ENCODE measurements at places on chromosomes 1 and 21. TPM values are rescaled to one million over a fixed set of nuclear protein-coding genes. Genes with fewer than 3 reads are reported as not detected.

DNA sequence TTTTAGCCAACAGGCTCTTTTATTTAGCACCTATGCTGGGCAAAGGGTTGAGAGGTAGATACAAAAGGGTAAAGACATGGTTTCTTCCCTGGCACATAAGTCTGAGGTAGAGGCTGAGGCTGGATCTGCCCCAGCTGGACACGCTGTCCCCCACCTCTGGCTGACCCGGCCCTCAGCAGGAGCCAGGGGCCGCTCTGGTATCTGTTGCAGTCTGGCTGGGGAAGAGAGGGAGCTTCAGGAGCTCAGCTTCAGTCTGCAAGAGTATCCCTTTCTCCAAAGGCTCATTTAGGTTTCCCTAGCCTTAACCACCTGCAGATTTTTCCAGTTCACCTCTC is 14.2 kb downstream of the BLACAT1 start:
- no peaks in the 10 kb centered on the region for H3K36me3 ChIP-seq
- H3K4me3 ChIP-seq, result no peak overlapping the region
- H3K27me3 ChIP-seq, result peaks cover 17% of the 10 kb centered on the region
- peaks cover 2% of the 10 kb centered on the region for H3K4me1 ChIP-seq

DNA sequence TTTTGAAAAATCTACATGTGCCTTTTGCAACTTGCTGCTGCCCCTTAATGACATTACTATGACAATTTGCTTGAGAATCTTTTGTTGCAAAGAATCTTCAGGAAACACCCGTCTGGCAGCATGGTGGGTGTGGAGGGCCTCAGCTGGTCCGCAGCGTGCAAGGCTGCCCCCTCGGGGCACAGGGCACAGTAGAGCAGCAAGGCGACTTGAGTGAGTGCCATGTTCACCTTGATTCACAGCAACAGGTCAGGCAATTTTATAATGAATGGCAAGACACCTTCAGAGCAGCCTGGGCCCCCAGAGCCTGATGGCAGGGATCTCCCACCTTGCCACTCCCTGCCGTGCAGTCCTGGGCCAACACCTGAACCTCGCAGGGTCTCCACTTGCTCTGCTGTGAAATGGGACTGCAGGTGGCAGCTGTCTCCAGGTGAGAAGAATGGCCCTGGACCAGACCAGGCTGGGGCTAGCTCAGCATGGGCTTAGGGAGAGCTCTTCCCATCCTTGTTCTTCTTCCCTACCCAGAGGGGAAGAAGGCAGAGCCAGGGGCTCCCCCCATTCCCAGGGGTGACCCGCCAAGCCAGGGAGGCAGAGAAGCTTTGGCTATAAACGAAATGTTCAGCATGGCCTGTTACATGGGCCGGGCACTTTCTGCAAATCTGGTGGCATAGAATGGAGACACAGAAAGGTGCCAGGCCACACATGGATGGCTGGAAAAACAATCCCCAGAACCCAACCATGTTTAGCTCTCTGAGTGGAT is 34.5 kb upstream of the ACTRT2 start:
- no peak for DNase-seq
- no peak overlapping the region for H3K4me3 ChIP-seq
- no peaks in the 10 kb centered on the region for H3K4me1 ChIP-seq
- no peak overlapping the region for H3K27ac ChIP-seq
- H3K36me3 ChIP-seq, result no peaks in the 10 kb centered on the region

- no peak overlapping the region for H3K4me3 ChIP-seq
- H3K27me3 ChIP-seq, result no peaks in the 10 kb centered on the region
- no peak overlapping the region for H3K27ac ChIP-seq
- peak; percentile 9 for DNase-seq
- peaks cover 31% of the 10 kb centered on the region for H3K4me1 ChIP-seq
Measured at GRCh38 chr1:92536211-92536979, 49.7 kb upstream of the GFI1 start.

The CFHR4 gene
- not detected for total RNA-seq

The IQCC gene
- 2.2 TPM for total RNA-seq

Data from endothelial cell of umbilical vein (primary cell).